Suppressor macrophage treated with lipopolysaccharide for 4 hours (primary cell): ENCODE measurements at places on chromosomes 1 and 21.

DNA sequence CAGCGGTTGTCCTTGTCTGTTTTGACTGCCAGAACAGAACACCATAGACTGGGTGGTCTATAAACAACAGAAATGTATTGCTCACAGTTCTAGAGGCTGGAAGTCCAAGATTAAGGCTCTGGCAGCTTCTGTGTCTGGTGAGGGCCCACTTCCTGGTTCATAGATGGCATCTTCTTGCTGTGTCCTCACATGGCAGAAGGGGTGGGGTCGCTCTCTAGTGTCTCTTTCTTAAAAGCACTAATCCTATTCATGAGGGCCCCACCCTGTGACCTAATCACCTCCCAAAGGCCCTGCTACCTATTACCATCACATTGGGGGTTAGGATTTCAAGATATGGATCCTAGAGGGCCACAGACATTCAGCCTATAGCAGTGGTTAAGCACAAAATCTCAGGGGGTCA, 304.4 kb downstream of the NFIA start:
- no peak for DNase-seq

DNA sequence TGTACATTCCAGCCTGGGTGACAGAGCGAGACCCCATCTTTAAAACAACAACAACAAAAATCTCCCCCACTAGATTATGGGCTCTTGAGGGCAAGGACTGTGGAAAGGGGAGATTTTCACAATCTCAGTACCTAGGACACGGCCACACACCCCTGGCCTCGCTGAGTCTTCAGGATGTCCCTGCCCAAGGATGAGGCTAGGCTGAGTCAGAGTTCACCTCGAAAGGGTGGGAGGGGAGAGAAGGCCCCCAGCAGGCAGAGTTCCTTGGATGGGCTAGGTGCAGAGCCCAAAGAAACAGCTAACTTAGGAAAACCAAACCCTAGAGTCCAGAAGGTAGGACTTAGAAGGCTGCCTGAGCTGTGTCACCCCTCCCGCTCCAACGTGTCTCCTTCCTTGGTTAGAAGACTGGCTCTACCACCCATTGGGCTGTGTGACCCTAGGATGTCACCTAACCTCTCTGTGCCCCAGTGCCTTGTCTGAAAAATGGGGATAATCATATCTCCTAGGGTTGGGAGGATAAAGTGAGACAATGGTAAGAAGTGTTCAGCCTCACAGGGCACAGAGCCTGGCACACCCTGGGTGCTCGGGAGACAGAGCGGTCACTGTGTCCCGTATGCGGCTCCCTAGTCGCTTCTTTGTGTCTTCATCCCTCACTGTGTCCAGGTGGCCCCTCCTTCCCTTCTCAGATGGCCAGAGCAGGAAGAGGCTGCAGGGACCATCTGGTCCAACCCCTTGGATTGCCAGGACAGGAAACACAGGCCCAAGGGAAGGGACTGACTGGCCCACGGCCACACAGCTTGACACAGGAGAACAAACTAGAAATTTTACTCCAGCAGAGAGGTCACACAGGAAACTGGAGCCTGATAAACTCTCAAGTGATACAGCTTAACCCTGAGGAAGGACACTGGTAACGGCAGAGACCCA, 11.2 kb downstream of the TRIM62 start:
- DNase-seq: no peak

DNA sequence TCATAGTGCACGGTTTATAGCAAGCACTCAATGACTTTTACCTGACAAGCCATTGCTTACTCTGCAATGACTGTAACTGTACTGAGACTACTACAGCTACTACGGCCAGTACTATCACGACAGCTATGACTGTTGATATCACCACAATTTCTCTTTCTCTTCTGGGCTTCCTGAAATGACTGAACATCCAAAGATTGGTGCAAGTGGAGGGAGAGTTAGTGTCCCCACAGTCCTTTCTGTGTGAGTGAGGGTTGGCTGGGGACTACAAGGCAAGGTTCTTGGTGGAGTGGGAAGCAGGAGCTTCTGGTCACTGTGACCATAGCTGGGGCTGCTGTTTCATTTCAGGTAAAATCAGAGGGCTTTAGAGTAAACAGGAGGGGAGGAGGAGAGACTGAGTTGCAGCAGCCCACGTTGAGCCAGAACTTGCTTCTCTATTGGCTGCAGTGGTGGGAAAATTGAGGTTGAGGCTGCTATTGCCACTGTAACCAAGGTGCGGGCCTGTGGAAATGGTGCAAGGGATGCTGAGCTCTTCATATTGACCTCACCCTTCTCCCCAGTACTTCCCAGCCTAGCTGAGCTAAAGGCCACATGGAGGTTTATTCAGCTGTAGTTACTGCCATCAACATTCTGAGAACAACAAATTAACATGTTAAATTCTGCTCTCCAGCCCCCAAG, 14.1 kb upstream of the IL10 start:
- DNase-seq: no peak

DNA sequence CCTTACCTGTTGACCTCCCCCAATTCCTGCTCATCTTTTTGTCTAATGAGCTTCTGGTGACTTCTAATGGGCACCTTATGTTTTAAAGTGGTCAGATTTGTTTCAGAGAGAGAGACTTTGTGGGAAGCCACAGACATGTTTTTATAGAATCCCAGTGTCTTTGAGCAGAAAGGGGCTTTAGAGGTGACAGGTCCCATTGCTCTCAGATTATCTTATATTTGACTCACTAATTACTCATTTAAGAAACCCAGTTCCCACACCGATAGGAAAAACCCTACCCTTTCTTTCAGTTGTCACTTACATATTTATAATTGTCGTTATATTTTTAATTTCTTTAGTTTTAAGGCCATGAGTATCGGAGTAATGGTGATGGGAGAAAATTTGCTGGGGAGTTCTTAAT, 215.5 kb downstream of the CAMTA1 start:
- no peak for DNase-seq
